ENCODE measurements at places on chromosomes 2 and 18. TPM values are rescaled to one million over a fixed set of nuclear protein-coding genes. Genes with fewer than 3 reads are reported as not detected.

Gene FKBP7
- 2.4 TPM for total RNA-seq

DNA sequence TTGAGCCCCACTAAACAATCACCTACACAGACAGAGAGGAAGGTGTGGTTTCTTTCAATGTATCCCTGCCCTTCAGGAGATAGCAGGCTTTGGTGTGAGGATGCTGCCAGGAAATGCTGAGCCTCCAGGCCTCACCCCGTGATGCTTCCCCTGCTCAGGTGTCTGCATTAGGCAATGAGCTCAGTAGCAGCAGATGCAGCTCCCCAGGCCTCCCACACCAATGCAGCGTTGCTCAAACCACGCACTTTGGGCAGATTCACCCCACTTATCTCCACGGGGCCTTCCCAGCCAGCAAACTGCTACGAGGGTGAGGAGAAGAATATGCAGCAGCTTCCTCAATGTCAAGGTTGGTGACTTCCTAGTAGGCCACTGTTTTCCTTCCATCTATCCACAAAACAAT lies 229.3 kb upstream of the PXDN start:
- no peak for DNase-seq

GRCh38 chr2:23280401-23280800 lies 104.6 kb upstream of the KLHL29 start:
- no peak for DNase-seq

- DNase-seq = no peak
Measured at GRCh38 chr2:145185696-145186095, 665.8 kb upstream of the ZEB2 start.

Gene GULP1
- not detected for total RNA-seq

GRCh38 chr2:24200799-24201198 lies 25.9 kb downstream of the FAM228A start:
- no peak for DNase-seq

Gene IL36B
- not detected for total RNA-seq

- DNase-seq = no peak
Measured at GRCh38 chr2:233706720-233707119, 6.0 kb upstream of the UGT1A5 start.

GRCh38 chr2:44650796-44651195 lies 289.0 kb downstream of the CAMKMT start:
- DNase-seq = no peak

GRCh38 chr2:65456886-65457285 lies 24.5 kb upstream of the SPRED2 start:
- DNase-seq = no peak

Gene MEP1B
- total RNA-seq = not detected

GRCh38 chr2:50448556-50448955 lies 583.4 kb downstream of the NRXN1 start:
- DNase-seq = no peak

DNA sequence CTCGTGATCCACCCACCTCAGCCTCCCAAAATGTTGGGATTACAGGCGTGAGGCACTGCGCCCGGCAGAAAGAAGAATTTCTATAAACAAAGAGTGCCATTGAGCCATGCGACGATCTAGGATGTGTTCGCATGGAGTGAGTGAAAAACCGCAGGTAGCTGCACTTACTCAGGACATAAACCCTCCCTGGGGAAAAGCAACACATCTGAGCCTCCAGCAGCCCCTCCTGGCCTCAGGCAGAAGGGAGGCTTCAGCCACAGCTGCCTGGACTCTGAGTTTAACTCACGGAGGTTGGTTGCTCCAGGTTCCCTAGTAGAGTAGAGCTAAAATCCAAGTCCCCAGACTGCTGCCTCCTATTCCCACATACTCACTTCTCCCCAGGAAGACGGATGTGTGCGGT lies 11.3 kb upstream of the STK25 start:
- no peak for DNase-seq

Gene NEMP2
- total RNA-seq = 23.4 TPM

- DNase-seq = no peak
Measured at GRCh38 chr2:42192652-42193566, 23.8 kb downstream of the EML4 start.

Gene GATA6
- not detected for total RNA-seq

Gene SERPINB13
- total RNA-seq = not detected

GRCh38 chr2:19442731-19443130 lies 84.3 kb upstream of the OSR1 start:
- DNase-seq = no peak

- DNase-seq = no peak
Measured at GRCh38 chr2:239053801-239054503, 206.1 kb downstream of the TWIST2 start.

Gene SLC9A2
- not detected for total RNA-seq

DNA sequence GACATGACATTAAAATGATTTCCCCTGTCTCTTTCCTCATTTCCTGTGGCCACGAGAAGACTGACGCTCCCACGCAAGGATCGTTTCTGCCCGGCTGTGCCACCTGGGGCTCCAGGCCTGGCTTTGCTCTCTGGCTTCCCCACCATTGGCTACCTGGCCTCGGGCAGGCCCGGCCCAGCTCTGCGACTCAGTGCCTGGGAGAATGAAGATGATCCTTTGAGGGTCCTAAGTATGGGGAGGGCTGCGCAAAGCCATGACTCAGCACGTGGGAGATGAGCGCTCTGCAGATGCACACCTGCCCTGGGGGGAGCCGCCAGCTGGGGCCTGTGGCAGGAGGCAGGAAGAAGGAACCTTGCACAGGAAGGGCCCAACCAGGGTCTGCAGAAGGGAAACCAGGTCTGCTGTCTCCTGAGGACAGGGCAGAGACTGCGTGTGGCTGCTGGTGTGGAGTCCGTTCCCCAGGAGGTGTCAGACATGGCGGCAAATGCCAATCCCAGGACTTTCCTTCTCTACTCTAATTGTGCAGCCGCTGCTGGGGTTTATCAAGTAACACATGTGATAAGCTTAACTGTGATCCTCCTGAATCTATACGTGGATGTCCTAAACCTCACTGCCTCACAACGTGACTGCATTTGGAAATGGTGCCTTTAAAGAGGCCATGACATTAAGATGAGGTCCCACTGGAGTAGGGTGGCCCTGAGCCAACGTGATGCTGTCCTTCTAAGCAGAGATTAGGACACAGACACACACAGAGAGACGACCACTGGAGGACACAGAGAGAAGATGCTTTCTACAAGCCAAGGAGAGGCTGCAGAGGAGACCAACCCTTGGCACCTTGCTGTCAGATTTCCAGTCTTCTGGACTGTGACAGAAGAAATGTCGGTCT lies 32.9 kb downstream of the MBP start:
- peak; percentile 28 for DNase-seq

Gene RGPD4
- 0.83 TPM for total RNA-seq

GRCh38 chr2:212505586-212505985 lies 33.0 kb downstream of the ERBB4 start:
- no peak for DNase-seq

Data from naive thymus-derived CD8-positive, alpha-beta T cell (primary cell).